HCEC 1CT (cell line): ENCODE measurements at places on chromosomes 13 and 19.

- DNase-seq, result no peak
Measured at GRCh38 chr19:11452620-11453310, 17.3 kb downstream of the PRKCSH start.

DNA sequence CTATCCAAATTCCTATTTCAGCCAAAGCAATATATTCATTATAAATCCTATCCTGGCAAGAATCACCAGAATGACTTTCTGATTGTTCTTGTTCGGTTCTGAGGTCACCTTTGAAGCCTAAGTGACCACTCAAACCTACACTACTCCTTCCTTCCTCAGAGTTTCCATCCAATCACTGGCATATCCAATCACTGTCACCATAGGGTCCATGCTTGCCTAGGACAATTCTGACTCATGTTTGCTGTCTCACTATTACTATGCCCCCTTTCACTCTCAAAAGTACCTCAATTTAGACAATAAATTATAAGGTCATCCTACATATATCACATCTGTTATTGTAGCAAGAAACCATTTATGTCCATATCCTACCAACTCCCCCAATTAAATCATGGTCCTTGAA lies 58.9 kb downstream of the UBL3 start:
- DNase-seq, result no peak

GRCh38 chr19:925087-925525 lies 729 bp upstream of the ARID3A start:
- no peak for DNase-seq

GRCh38 chr13:112574834-112575613 lies 12.9 kb downstream of the TUBGCP3 start:
- DNase-seq, result no peak

DNA sequence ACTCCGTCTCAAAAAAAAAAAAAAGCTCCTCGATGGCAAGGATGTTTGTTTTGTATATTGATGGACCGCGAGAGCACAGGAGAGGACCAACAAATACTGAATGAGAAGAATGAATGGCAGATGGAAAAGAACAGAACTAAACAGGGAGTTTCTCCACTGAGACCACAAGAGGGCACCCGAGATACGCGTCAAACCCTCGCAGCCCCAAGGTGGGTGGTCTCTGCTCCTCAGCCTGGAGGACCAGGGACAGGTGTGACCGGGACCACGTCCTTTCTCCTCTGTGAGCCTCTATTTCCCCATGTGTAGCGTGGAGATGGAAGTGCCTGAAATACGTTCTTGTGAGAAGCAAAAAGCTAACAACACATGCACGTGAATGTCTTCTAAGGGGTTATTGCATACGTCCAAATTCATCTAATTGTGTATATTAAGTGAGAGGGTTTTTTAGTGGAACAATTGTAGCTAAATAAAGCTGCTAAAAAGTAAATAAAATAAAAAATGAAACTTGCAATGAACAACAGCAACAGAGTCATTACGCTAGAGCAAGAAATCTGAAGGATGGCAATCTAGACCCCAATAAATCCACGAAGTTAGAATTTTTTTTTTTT lies 8.3 kb upstream of the CDC42EP5 start:
- peak; percentile 42 for DNase-seq

DNA sequence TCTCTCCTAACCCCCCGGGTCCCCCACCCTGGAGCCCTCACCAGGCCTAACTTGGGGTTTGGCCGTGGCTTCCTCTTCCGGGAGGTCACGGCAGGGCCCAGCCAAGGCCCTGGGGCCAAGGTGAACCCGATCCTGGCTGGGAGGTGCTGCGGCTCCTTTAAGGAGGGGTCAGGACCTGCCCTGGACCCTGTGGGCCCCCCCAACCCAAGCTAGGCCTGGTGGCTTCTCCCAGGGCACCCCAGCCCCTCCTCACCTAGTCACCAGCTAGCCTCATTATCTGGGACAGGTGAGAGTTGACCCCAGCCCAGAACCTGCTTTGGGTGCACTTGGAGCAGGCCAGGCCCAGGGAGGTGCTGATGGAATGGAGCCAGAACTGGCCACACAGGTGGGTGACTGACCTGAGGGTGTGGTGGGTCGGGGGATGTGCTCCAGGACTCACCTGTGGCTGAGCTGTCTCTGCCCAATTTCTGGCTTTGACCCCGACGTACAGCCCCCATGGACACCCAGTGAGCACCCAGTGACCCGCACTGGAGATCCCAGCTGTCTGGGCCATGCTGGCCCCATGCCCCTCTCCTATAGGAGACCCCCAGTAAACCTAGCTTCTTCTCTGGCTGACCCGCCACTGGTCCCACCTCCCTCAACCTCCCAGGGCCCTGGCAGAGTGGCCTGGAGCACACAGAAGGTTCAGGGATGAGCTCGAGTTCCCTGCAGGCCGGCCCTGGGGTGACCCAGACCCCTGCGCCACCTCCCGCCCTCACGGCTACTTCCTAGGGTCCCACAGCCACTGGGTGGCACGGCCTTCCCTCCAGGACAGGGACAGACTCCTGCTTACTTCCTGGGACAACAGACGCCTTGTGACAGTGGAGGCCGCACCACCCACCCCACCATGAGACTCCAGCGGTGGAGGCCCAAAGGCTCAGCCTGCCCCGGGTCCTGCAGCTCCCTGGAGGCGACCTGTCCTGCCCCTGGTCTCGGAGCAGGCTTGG lies 6.7 kb upstream of the MKNK2 start:
- DNase-seq, result no peak

DNA sequence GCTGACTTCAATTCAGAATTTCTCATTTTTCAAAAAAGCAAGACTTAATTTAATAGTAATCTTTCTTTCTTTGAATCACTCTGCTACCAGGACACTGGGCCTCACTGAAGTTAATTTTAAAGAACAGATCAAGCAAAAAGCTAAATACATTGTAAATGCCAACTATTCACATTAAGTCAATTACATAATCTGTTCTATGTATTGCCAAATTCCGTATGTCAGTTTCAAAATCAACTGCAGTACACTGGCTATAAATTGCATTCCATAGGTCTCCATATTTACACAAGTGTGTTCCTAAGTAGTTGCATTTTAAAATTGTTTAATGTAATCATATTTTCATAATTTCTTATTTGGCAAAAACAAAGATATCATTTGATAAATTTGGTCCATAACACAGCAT lies 10.1 kb downstream of the FOXO1 start:
- DNase-seq, result no peak

DNA sequence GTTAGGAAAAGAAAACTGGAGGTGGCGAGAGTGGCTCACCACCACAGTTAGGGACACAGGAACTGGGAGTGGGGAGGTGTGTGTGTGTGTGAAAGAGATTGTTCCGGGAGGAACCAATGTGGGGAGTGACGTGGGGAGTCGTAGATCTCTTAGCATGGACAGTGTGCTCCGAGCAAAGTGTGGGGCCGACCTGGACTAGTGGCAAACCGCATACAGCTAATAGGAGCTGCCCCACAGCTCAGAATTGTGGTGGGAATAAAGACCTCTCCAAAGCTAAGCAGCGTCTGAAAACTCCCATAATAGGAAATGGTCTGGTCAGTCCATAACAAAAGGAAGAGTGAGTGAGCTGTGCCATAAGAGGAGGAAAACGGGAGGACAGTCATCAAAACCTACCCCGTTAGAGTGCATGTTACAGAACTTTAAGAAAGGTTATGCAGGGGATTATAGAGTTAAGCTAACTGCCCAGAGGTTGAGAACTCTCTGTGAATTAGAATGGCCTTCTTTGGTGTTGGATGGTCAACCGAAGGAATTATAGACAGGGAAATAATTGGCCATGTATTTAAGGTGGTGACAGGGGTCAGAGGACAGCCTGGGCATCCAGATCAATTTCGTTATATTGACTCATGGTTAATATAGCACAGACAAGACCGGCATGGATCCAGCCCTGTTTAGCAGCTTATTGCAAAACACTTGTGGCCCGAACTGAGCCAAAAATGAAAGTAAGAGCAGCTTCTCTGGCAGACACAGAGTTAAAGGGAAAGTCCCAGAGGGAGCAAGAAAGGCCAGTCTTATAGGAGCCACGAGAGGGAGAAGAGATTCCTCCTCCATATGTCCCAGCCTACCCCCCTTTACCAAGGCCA lies 8.9 kb upstream of the SLC15A1 start:
- DNase-seq, result peak; percentile 61

- peak; percentile 96 for DNase-seq
Measured at GRCh38 chr13:41610404-41610803, 153.1 kb downstream of the RGCC start.

- no peak for DNase-seq
Measured at GRCh38 chr13:39536906-39537305, 66.1 kb downstream of the LHFPL6 start.

GRCh38 chr13:51208716-51209115 lies 13.5 kb upstream of the FAM124A start:
- no peak for DNase-seq

DNA sequence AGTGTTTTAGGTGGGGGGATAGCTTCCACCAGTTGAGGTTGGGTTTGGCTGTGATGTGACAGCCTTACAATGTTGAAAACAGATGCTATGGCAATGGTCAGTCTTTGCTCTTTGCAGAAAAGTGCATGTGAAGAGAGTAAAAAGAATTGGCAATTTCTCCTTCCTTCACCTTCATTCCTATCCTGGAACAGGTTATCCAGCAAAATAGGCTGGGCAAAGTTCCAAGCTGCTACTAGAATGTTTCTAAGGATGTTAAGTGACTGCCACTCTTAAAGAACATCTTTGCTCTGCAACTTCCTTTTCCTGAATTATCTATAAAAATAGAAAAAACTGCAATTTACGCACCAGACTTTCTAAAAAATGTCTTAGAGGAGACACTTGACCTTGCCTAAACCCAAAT lies 50.1 kb upstream of the MYCBP2 start:
- DNase-seq, result no peak
